Regular cardiac myocyte (primary cell): ENCODE measurements at places on chromosomes 7 and 10. TPM values are rescaled to one million over a fixed set of nuclear protein-coding genes. Genes with fewer than 3 reads are reported as not detected.

PRSS37 gene
- total RNA-seq: not detected in 2 replicates

HMX3 gene
- not detected in 2 replicates for total RNA-seq

SCIN gene
- 0.19 and 0.56 TPM in 2 replicates for total RNA-seq

KCND2 gene
- 2.1 and 10.1 TPM in 2 replicates for total RNA-seq

JAKMIP3 gene
- under 0.01 TPM in 2 replicates for total RNA-seq

CYP2C19 gene
- total RNA-seq: not detected in 2 replicates
